H7 (cell line): ENCODE measurements at places on chromosomes 4 and X. TPM values are rescaled to one million over a fixed set of nuclear protein-coding genes. Genes with fewer than 3 reads are reported as not detected.

Gene DCUN1D4
- total RNA-seq = 10.4 and 15.5 TPM in 2 replicates

GRCh38 chr4:121776610-121777401, 11.8 kb upstream of the SMIM43 start:
- no peak for DNase-seq

Gene IL2RG
- not detected in 2 replicates for total RNA-seq

DNA sequence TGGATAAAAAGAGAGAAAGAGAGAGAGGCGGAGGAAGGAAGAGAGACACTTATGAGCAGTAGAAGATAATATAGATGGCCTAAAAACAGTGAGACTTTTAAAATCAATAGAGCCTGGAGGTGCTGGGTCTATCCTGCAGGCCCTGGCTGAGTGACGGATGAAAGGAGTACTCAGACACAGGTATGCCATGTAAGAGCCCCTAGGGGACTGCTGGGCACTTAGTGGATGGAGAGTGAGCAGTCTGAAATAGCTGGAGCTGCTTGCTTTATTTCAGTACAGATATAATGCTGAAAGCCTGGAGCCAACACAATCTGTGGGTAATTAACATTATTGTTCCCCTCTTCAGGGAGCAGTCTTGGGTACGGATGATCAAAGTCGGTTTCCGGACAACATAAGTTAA, 578.6 kb downstream of the SPOCK3 start:
- no peak for DNase-seq

DNA sequence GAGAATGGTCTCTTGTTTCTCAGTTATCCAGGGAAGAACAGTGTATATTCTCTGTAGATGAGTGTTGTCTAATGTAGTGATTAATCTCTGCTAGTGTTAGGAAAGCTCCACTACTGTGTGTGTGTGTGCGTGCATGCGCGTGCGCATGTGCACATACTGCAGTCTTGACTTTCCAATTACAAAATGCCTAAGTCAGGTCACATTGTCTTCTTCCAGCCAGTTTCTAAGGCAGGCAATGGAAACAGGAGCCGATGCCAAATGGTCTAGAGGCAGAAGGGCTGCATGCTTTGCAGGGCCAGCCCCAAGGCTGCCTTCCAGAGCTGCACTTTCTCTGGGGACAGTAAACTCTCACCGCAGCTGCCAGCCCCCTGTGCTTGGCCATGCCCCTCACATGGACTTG, 30.5 kb upstream of the NAP1L5 start:
- DNase-seq = no peak

GRCh38 chrX:44873415-44874276, 658 bp downstream of the KDM6A start:
- peak; percentile 45 for DNase-seq

- no peak for DNase-seq
These were observed 93.4 kb upstream of the RXFP1 start for GRCh38 chr4:158428242-158428641.

- no peak for DNase-seq
These were observed 39.2 kb upstream of the C4orf54 start for GRCh38 chr4:99696801-99697200.

GRCh38 chr4:13331827-13332226, 152.3 kb downstream of the RAB28 start:
- DNase-seq = no peak

DNA sequence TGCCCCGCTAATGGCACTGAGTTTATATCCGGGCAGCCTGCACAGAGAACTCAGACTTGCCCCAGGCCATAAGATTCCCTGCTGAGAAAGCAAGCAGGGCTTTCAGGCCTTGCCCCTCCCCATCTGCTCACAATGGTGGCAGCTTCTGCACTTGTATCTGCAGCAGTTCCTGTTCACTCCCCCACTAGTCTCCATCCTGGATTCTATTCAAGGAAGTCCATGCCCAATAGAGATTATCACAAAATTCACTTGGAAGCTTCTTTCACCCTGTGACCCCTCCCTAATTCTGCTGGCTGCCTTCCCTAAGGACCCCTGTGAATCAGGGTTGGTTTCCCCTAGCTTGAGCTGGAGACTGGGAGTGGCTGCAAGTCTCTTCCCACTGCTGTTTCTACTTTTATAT, 34.5 kb upstream of the UCP1 start:
- no peak for DNase-seq

DNA sequence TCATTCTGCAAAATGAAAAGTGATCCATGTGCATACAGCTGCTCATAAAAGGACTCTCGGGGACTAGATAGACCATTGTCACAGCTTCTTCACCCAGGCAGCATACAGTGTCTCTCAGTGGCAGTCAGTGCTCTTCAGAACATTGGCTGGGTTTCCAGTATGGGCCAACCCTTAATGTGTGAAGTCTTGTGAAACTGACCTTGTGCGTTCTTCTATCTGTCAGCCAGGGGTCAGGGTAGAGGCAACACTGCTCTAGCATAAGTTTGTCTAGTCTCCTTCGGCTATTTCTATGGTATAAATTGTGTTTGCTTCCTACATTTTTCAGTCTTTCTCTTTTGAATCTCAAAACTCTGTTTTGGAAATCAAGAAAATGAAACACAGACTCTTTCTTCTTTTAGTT, 37.0 kb upstream of the SMIM31 start:
- DNase-seq = peak; percentile 37

Gene GSX2
- total RNA-seq = 0.07 and 1.4 TPM in 2 replicates

- DNase-seq = peak; percentile 12
These were observed 28.8 kb upstream of the SCOC start for GRCh38 chr4:140344621-140345020.

- no peak for DNase-seq
These were observed 54.9 kb downstream of the F8 start for GRCh38 chrX:154967603-154968002.

DNA sequence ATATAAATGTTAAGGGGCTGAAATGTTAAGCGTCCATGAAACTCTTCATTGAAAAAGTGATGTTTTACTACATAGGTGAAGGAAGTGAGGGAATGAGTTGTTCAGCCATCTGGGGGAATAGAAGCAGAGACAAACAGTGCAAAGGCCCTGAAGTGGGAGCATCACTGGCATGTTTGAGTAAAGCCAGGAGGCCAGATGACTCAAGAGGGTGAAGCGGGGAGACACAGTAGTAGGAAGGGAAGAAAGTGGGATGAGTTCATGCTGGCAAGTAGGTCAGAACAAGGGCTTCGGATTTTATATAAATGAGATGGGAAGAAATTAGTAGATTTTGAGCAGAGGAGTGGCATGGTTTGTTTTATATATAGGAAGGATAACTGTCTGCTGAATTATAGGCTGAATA, 112.5 kb upstream of the MAP9 start:
- no peak for DNase-seq

DNA sequence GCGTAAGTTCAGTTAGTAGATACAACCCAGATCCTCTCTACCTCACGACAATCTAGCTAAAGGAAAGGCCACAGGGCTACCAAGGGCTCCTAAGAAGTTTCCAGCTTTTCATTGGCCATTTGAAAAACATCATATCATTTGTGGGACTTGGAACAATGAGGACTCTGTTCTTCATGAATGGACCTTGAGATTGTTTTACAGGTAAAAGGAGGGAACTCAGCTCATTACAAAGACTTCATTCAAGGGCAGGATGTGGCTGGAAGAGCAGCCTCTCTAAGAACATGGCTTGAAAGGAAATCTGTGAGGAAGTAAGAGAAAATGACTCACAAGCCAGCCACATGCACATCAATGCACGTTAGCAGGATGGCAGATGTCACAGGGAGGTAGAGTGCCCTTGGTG, 105.9 kb upstream of the SLC7A11 start:
- DNase-seq = no peak

Gene XG
- 0.17 and 0.67 TPM in 2 replicates for total RNA-seq

- no peak for DNase-seq
These were observed 76.8 kb upstream of the MCF2 start for GRCh38 chrX:139784807-139785206.

- no peak for DNase-seq
These were observed 23.4 kb downstream of the NSG1 start for GRCh38 chr4:4410271-4410670.

DNA sequence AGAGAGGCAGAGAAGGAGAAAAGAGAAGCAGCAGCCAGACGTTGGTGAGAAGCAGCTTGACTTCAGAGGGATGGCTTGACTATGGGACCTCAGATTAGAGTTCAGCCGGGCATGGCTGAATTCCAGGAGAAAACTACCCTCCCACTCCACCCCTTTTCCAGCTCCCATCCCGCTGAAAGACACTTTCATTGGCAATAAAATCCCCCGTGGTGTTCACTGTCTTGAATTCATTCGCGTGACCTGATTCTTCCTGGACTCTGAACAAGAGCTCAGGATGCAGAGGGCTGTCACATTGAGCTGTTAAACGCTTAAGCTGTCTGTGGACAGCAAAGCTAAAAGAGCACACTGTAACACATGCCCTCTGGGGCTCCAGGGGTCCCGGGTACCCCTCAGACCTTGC, 1575.3 kb upstream of the AGA start:
- no peak for DNase-seq

DNA sequence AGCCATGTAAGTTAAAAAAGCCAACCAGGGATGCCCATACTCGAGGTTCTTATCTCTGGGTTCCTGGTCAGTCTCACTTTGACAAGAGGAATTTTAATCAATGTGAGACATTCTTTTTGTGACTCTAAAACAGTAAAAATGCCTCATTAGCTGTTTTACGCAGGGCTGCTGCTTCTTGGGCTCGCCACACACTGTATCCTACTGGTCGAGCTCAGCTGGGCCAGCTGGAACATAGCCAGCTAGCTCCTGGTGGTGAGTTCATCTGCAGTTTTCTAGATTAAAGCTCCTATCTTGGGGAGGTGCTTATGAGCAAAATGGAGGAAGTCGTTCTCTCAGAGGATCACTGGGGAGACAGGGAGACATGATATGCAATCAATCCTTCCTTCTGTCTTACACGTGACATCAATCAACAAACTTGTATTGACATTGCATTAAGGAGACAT, 55.9 kb upstream of the LEF1 start:
- no peak for DNase-seq

- DNase-seq = no peak
These were observed 495.4 kb downstream of the PCDH19 start for GRCh38 chrX:99914635-99915034.

Gene NDP
- total RNA-seq = not detected in 2 replicates
